ENCODE measurements at places on chromosomes 1 and 21.
A peak's percentile ranks its signal among the peaks of the same experiment; 100 is the strongest.

DNA sequence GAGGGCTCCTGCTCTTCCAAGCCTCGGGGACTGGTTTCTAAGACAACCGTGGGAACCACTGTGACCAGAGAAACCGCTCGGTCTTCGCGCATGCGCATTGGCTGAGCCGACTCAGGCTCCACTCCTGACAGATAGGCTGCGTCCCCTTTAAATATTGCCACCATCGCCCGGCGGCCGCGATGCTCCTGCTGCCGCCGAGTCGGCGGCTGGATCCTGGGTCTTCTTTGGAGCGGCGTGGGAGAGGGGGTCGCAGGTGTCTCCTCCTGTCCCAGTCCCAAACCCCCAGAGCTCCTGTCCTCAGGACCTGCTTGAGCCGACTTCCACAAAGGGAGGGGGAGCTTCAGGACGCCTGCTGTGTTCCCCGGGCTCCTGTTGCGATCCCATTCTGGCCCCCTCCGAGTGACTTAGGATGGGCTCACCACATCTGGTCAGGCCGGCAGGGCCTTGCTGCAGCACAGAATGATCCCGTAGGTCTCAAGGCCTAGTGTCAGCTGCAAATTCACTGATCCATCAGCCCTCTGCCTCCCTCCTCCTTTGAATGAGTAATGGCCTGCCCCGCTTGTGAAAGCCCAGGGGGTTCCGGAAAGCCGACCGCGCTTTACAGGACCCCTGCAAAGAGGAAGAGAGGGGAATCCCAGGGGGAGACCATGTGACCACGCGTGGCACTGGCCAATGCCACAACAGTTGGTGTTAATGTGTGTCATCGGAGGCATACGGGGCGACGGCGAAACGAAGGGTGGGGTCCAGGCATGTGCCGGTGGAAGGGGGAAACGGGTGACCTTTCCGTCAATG, 683.2 kb upstream of the TPTE start:
- no peak for DNase-seq

GRCh38 chr1:152148981-152149380, 10.0 kb downstream of the RPTN start:
- DNase-seq, result peak; percentile 67

- no peak for DNase-seq
Observed at GRCh38 chr1:226519716-226520598, 28.6 kb upstream of the STUM start.

DNA sequence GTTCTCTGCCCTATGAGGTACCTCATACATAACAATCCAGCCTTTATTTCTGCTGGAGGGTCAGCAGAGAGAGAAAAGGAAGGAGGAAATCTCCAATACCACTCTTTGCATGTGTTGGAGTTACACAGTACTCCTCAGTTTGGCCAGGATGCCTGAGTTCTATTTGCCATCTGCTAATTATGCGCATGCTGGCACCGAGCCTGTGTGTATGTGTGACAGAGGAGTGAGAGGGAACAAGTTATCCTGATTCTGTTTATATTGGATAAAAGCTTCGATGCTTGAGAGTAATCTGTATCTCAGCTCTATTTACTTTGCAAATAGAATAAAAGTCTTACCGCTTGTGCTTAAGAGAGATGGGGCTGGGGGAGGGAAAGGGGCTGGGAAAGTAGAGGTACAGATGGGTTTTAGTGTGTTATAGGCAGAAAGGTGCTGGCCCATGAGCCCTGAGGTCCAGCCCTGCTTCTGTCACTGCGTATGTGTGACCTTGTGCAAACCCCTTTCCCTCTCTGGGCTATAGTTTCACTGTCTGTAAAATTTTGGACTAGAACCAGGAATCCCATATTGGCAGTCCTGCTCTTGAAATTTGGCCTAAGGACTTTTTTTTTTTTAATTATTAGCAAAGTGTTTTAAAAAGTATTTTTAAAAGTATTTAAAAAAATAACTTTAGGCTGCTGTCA, 54.5 kb upstream of the PLXNA2 start:
- no peak for DNase-seq

DNA sequence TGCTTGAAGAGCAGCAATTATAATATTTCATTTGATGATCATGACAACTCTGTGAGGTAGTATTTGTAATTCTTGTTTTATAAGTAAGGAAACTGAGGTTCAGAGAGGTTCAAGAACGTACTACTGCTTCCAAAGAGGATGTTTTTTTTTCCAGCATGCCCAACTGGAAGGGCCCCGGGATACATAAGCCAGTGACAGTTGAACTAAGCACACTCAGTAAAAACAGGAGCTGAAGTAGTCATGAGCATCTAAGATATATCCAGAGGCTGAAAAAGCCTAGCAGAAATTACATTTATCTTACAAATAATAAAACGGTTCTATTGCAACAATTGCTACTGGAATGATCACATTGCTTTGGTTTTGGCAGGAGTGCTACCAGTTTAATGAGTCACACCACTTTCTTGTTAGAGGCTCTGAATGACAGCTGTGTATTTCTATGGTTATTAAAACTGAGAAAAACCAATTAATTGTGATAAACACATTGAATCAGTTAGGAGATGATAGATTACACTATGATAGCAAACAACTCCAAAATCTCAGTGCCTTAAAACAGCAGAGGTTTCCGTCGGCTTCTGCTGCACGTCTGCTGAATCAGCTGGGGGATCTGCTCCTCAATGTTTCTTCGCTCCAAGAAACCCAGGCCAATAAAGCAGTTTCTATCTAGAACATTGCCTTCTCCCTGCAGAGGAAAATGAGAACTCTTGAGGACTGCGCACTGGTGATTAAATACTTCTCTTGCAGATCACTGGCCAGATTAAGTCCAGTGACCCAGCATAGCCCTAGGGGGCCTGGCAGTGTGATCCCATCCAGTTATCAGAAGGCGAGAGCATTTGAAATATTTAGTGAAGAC, 522.7 kb downstream of the PLPP3 start:
- DNase-seq, result no peak

DNA sequence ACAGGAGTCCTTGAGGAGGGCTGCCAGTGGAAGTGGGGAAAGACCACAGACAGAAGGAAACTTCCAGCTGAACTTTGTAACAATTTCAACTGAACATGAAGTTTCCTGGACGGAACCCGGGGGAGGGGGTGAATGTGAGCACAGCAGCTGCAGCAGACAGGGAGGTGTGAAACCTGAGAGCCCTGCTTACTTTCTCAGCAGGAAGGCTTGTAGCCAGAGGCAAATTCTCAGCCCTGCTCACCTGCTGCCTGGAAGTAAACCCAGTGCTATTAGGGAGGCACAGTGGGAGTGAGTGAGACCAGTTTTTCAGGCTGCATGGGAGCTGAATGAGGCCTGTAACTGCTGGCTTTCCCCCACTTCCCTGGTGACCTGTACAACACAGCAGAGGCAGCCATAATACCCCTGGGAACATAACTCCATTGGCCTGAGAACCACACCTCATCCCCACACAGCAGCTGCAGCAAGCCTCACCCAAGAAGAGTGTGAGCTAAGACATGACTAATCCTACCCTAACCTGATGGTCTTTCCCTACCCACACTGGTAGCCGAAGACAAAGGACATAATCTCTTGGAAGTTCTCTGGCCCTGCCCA, 9.6 kb upstream of the SPRR2F start:
- no peak for DNase-seq

DNA sequence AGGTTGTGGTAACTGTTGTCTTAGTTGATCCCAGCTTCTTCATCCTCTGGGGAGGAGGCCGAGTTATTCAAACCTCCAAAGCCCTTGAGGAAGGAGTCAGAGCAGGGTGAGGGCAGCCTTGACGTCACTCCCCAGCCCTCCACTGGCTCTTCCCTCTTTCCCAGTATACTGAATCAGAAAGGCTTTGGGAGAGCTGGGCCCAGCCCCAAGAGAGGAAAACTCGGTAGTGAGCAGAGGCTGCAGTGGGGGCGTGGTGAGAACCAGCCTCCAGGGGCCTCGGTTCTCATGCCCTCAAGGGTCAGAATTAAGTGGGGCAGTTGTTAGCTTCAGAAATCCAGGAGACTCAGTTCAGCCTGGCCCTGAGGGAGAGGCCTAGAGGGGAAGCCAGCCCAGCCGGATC, 1.8 kb upstream of the GJA4 start:
- no peak for DNase-seq

DNA sequence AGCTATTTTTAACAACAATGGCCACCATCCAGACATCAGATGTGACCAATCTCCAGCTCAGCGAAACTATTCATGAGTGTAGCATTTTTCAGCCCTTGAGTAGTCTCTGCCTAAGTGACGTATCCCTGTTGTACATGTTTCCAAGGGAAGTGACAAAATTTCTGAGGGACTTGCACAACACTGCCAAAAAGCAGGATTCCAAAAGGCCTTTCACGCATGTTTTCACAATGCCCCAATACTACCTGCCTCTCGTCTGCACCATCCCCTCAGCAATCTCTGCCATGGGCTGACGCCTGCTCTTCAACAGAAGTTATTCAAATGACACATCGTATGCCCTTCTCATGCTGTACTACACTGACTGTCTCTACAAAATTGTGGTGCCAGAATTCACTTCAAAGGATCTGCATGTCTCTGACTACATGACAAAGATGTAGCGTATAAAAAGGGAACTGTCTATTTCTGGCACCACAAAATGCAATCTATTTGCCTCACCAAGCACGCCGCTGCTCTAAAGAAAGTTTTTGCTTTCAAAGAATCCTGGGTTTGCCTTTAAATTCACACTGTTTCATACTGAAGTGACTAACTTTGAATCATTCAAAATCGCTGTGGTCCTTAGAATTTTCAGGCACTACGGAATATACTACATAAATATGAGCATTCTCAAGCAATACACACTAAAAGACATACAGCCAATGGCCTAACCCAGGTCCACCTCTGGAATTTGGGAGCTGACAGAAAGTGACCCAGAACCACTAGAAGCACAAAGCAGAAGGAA, 32.9 kb downstream of the JAK1 start:
- DNase-seq, result peak; percentile 87

Measured in suppressor macrophage (primary cell).